ENCODE measurements at places on chromosomes 6 and 20.
A peak's percentile ranks its signal among the peaks of the same experiment; 100 is the strongest.

GRCh38 chr6:71383901-71384489 is 95.4 kb downstream of the OGFRL1 start:
- peak; percentile 57 for DNase-seq

DNA sequence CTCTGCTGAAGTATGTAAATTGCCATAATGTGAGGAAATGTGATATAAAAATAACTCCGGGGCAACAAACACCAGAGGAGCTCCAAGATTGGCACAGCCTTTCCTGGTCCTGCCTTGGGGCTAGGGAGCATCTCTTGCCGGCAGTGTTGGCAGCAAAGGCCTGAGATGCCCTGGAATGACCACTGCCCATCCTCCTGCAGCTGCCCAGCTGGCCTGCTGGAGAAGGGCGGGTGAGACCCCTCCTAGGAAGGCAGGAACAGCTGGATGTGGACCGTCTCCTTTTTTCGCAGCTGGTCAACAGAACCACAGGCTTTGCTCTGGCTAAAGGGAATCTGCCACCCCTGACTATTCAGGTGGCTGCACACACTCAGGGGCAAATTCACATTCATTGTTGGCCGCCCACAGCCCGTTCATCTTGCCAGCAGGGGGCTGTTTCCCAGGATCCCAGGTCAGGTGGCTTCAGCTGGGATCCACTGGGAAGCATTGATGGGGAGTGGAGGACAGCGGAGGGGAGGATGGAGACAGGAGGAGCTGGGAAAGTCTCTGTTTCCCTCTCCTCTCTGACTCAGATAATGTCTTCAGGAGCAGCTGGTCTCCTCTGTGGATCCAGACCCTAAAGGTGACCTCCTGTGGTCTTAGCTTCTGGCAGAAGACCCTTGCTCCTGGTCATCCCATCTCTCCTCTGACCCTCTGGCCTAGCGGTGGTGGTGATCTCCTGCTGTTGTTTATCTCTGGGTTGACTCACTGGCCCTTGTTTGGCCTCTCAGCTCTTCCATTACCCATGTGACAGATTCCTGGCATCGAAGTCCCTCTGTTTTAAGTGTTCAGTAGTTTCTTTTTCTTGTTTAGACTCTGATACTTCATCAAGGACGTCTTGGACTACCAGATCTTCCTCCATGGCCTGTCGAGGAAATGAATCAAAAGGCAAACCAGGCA is 336.7 kb downstream of the DHX35 start:
- no peak for DNase-seq

- DNase-seq = peak; percentile 16
Observed at GRCh38 chr20:33291830-33292355, 8.9 kb downstream of the BPIFB1 start.

GRCh38 chr6:157823528-157824370 is 703 bp downstream of the SNX9 start:
- peak; percentile 87 for DNase-seq

GRCh38 chr6:130233330-130233729 is 10.6 kb upstream of the SAMD3 start:
- no peak for DNase-seq

DNA sequence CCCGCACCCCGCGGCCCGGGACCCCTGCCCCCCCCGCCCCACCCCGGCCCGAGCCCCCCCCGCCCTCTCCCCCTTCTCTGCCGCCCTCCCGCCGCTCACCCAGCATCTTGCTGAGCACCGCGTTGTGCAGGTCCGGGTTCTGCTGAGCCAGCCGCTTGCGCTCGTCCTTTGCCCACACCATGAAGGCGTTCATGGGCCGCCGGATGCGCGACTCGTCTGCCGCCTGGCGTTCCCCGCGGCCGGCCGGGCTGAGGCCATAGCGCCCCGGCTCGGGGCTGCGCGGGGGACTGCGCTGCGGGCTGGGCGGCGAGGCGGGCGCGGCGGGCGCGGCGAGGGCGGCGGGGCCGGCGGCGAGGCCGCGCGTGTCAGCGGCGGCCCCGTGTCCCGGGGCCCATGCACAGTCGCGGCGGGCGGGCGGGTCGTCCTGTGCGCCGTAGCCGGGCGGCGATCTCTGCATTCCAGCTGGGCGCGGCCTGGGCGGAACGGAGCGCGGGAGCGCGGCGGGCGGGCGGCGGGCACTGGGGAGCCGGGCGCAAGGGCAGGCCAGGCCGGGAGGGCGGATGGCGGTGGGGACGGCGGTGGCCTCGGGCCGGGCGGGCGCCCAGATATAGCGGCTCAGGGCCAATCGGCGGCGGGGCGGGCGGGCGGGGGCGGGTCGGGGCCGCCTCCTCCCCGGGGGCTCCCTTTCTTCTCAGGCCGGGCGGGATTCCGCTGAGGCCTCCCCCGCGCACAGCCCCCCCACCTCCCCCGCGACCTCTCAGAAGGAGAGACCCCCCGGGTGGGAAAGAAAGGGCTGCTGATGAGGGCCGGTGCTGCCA is at the start of gene SOX18:
TSS of gene SOX18 (minus strand) at position 580 of the 818 bp plus-strand sequence. CDS start at position 457, 123 bp downstream.
- DNase-seq = no peak

- DNase-seq = no peak
Observed at GRCh38 chr6:134746140-134746539, 203.8 kb downstream of the ALDH8A1 start.
